ENCODE measurements at places on chromosomes 2 and 18.

GRCh38 chr2:204272610-204273287, 272.5 kb upstream of the PARD3B start:
- DNase-seq, result no peak

- DNase-seq, result no peak
Observed at GRCh38 chr2:138123741-138124140, 159.5 kb downstream of the HNMT start.

GRCh38 chr2:77232909-77233425, 289.2 kb downstream of the LRRTM4 start:
- no peak for DNase-seq

GRCh38 chr2:191064590-191064989, 50.6 kb upstream of the STAT1 start:
- no peak for DNase-seq

- DNase-seq, result no peak
Observed at GRCh38 chr2:99809259-99809900, 319.6 kb upstream of the REV1 start.

- no peak for DNase-seq
Observed at GRCh38 chr2:68834737-68835376, 36.3 kb downstream of the BMP10 start.

Measured in breast epithelium (tissue), 4 donors.